ENCODE measurements at places on chromosomes 11 and 22.

DNA sequence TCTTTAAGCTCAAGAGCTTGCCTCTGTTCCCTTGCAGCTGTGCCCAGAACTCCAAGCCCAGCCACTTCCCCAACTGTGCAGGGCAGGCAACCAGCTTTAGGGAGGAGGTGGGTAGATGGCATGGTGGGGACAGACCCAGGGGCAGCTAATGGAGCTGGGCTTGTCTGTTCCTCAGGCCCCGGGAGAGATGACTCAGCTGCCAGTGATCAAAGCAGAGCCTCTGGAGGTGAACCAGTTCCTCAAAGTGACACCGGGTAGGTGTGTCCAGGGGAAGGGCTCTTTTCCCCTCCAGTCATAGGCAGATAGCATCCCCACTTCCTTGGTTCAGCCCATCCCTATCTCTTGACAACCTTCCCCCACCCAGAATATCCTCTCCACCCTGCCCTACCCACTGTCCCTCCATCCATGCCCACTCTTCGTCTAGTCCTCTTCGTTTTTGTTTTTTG, 32.4 kb downstream of the CREB3L1 start:
- no peak for DNase-seq

DNA sequence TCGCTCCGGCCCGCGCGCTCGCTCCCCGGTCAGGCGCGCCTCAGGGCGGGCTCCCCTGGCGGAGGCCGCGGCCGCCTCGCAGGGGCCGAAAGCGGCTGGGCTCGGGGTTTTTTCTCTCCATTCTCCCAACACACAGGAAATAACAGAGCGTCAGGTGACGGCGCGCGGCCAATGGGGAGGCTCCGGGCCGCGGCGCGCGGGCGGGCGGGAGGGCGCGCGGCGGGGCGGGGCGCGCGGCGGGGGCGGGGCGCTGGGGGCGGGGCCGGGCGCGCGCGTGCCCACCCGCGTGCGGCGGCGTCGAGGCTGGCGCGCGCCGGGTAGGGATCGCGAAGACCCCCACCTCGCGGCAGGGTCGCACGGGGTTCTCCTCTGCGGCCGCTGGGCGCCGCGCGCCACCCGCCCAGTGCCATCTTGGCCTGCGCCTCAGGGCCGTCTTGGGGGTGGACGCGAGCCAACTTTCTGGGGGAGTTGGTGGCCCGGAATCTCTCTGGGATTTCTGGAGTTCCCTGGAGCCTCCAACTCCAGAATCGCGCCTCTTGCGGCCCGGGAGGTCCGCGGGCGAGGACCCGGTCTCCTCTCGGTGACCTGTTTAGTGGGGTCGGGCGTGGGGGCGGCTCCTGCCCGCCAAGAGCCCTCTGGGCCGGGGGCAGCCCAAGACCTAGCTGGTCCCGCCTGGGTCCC, at the start of gene TCF20:
Gene TCF20 (minus strand): TSS at position 144 of the 681 bp plus-strand sequence. CDS start 55,348 bp downstream, outside the sequence.
- peak; percentile 51 for DNase-seq

GRCh38 chr22:22164541-22165272, 79.9 kb upstream of the VPREB1 start:
- DNase-seq = no peak

GRCh38 chr11:14687943-14688627, 44.5 kb downstream of the PDE3B start:
- no peak for DNase-seq

DNA sequence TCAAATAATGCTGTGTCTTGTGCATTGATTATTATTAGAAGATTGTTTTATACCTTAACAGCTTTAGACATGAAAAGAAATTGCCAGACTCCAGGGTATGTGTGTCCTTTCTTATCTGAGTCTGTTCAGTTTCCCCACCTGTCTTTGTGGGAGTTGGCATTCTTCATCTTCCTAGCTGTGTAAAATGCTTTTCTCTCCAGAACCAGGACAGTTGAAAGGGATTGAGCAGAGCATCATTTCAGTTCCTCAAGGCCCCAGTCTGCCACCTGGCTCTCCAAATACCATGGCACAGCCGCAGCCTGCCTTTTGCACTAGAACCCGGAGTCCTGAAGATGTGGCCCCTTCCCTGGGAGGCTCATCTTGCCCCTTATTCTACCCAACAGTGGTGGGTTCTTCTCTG, 851.9 kb downstream of the NTM start:
- DNase-seq = no peak

DNA sequence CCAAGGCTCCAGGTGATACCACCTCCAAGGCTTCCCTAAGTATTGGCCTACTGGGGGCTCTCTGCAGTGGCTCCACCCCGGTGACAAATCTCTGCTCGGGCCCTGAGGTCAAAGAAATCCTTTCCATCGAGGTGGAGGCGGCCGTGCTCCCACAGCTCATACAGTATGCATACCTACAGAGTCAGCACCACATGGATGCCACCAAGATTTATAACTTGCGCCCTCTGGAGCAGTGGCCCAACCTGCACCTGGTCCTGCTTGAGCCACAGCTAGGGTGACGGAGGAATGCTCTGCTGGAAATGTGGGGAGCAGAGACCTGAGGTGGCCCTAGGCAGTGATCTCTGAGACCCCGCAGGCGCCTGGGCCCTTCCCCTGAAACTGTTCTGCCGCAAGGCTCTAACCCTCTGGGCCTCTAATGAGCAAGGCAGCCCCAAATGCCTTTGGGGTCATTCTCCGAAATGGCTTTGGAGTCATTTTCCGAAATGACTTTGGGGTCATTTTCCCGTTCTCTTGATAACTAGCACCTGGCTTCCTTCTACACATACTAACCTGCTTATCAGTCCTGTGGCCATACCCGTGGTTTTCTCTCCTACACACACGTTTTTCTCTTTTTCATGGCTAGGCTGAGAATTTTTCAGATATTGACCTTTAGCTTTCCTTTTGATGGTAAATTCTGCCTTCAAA, 33.9 kb downstream of the TMEM45B start:
- DNase-seq = no peak

DNA sequence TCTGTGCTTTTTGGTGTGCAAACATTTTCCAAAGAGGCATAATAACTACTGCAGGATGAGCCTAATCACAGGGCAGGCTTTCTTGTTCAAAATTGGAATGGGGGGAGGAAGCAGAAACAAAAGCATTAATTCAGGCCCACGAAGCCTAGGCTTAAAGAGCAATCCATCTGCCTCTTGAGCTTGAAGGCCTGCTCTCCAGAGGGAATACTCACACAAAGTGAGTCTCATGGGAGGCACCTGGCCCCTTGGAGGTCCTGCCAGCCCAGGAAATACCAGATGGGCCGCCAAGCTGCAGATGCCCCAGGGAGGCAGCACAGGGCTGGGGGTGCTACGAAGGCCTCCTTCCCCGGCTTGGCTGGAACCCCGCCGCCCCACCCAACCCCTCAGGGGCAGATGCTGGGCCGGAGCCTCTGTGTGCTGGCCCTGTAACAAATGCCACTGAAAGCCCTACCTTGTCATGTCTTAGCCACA, 39.3 kb upstream of the COMT start:
- no peak for DNase-seq

GRCh38 chr11:83299681-83300080, 13.5 kb upstream of the CCDC90B start:
- no peak for DNase-seq

GRCh38 chr11:69089258-69089657, 40.5 kb downstream of the TPCN2 start:
- DNase-seq = no peak

GRCh38 chr11:35334385-35335090, 84.8 kb downstream of the SLC1A2 start:
- DNase-seq = no peak

DNA sequence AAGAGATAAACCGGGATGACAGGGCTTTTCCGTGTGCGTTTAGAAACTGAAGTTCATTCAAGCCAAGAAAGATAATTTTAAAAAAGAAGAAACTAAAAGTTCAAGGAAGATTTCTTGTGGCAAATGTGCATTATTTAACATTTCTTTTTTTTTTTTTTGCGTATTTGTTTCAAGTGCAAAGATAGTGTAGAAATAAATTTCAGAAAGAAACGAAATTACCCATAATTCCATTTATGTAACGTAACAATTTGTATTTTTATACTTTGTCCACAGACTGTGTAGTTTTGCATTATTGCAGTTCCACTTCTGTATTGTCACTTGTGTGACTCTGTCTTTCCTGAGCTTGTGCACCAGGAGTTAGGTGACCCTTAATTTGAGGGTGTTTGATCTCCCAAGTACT, 24.0 kb downstream of the SNAP29 start:
- no peak for DNase-seq

DNA sequence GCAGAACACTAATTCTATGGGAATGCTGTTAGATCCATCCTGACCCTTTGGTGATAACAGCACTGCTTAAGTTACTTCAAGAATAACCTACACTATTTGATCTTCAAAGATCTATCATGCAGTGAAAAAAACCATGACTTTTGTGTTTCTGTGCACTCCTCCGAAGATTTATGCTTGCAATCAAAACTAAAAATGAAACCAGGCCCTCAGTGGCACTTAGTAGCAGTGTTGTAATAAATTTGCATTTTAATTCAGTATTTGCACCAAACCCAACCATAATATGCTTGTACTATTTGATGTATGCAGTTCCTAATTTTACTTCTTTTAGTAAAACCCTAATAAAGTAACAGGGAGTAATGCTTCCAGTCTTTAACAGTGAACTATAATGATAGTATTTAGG, 130.7 kb downstream of the SOX6 start:
- no peak for DNase-seq

- DNase-seq = no peak
Observed at GRCh38 chr11:9840460-9841004, 176.7 kb downstream of the SWAP70 start.

DNA sequence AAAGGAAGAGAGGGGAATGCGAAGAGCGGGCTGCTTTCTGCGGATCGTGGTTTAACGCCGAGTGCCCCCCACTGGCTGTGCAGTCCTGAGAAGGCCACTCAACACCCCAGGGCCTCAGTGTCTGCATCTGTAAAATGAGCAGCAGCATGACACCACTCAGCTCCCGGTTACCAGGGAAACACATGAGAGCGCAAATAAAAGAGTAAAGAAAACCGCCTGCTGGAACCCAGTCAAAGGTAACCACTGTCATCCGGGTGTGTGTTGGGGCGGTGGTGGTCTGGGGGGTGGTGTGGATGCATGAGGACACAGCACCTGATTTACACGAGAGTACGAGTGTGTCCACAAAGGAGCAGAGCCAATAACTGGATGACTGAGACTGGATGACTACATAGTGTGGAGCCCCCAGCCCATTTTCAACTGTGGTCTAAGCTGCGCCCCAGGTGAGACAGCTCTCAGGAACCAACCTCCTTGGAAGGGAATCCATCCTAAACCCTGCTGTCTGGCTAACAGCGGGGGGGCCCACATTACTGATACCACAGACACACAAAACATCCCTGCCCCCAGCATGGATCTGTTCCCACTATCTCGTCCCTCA, 5.7 kb downstream of the CELSR1 start:
- DNase-seq = no peak

GRCh38 chr11:90823446-90823845, 600.6 kb upstream of the CHORDC1 start:
- DNase-seq = no peak

DNA sequence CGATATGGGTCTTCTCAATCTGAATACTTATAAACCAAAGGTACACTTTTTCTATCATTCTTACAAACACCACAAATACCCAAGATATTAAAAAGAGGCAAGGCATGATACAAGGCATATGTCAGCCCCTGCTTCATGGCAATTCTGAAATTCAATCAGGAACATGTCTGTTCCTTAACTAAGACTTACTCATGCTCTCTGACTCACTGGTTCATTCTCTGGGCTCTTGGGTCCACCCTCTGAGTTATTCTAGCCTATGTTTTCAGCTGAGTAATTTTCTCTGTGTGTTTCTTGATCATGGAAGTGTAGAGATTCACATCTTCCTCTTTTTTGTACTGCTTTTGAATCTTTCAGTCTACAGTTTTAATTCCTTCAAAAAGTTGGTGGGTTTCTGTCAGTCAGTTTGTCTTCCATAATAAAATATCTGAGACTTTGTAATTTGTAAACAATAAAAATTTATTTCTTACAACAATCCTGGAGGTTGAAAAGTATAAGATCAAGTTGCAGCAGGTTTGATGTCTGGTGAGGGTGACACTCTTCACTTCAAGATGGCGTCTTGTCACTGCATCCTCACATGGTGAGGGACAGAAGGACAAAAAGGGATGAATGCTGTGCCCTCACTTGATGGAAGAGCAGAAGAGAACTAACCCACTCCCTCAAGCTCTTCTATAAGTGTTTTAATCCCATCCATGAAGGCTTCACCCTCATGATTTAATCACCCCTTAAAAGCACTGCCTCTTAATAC, 211.7 kb downstream of the FAM76B start:
- DNase-seq = no peak

DNA sequence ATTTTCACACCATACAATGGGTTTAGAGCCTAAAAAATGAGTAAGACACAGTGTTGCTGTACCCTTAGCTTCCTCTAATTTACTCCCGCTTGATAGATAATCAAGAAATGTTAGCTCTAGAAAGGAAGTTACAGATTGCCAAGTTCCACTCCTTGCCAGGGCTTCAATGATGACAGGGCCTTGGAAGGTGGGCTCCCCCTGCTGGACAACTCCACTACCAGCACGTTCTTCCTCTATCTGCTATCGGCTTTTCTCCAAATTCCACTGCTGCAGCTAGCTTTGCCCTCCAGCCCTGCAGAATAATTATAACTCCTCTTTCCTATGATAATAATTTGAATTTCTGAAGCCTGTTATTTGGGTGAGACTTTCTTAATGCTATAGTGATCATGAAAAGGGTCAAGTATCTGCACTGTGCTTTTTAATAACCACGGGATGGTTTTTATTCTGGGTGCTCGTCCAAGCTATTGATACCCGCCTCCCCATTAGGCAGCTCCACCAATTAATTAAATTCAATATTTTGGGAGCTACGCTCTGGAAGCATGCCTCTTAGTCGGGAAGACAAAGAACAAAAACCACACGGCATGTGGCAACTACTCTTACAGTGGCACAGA, 9.0 kb downstream of the SYN3 start:
- peak; percentile 27 for DNase-seq

- no peak for DNase-seq
Observed at GRCh38 chr11:62140304-62141110, 16.7 kb downstream of the INCENP start.

DNA sequence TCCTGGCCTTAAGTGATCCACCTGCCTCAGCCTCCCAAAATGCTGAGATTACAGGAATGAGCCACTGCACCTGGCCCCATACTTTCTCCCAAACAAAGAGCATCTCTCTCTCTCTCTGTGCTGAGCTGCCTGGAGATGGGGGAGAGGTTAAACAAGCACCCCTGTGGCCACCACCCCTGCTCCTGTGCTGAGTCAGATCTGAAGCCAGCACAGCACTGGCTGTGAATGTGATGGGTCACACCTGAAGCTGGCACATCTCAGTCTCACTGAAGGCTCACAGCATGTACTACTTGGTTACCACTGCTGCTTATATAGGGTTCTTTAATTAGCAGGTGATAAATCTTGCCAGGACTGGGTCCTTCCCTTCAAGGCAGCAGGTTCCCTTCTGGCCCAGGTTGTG, 10.8 kb upstream of the WEE1 start:
- DNase-seq = no peak

- no peak for DNase-seq
Observed at GRCh38 chr11:10639350-10639749, 54.2 kb downstream of the IRAG1 start.
